ENCODE measurements at places on chromosomes 3 and 15. TPM values are rescaled to one million over a fixed set of nuclear protein-coding genes. Genes with fewer than 3 reads are reported as not detected.

LEKR1 gene
- 0.06 TPM for total RNA-seq

WDR93 gene
- total RNA-seq, result not detected

DNA sequence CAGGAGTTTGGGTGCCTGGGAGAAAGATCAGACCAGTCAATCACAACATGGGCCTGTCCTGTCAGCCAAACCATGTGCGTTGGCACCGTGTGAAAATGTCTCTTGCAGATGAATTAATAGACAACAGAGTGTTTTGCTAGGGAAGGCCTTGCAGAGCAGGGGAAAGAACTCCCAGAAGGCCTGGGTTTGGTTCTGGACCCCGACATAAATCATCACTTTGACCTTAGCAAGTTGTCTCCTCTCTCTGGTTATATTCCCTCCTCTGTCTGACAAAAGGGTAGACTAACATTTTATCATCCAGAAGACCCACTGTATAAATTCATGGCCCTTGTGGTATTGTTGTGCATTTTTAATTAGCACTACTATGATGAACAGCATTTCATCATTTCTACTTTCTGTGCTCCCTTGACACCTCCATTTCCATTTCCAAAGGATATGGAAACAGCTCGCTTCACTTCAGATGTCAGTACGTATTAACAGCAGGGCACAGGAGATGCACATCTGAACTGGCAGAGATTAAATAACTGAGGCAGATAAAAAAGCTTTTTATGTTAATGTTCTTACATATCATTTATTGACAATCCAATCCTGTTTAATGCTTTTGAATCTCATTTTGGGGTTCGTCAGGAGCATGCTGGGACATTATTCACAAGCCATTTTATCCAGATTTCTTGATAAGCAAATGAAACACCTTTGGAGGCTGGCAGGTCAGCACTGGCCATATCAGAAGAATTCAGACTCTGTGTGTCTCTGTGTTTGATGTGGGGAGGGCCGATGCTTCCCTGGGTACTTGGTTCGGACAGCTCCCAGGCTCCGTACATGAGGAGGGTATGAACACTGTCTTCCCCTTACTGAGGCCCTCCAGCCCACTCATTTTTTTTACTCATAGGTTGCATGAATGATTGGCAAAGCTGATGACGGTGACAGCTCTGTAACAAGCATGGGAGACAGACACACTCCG is 28.2 kb upstream of the IL12A start:
- DNase-seq, result no peak

DNA sequence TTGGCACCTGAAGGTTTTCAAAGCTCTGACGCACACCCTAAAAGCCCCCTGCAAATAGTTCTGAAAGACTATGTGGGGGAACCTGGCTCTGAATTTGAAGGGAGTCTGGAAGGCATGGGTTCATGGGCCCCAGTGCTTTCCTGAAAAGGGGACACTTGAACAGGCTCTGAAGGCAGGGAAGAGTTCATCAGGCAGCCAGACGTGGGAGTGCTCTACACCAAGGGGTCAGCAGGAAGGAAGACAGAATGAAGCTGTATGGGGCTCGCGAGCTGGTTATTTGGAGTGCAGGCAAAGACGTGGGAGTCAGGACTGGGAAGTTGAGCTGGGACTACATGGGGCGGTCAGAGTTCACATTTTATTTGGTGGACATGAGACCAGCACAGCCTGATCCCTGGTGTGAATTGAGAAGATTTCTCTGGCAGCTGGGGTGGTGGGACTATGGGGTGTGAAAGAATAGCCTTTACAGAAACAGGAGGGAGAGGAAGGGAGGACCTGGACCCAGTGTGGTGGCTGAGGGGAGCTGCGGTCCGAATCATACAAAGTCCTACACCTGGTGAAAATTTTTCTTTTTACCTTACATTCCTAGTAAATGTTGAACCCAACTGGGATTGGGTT is 12.6 kb downstream of the ABHD6 start:
- no peak for DNase-seq

GP9 gene
- total RNA-seq, result not detected

DNA sequence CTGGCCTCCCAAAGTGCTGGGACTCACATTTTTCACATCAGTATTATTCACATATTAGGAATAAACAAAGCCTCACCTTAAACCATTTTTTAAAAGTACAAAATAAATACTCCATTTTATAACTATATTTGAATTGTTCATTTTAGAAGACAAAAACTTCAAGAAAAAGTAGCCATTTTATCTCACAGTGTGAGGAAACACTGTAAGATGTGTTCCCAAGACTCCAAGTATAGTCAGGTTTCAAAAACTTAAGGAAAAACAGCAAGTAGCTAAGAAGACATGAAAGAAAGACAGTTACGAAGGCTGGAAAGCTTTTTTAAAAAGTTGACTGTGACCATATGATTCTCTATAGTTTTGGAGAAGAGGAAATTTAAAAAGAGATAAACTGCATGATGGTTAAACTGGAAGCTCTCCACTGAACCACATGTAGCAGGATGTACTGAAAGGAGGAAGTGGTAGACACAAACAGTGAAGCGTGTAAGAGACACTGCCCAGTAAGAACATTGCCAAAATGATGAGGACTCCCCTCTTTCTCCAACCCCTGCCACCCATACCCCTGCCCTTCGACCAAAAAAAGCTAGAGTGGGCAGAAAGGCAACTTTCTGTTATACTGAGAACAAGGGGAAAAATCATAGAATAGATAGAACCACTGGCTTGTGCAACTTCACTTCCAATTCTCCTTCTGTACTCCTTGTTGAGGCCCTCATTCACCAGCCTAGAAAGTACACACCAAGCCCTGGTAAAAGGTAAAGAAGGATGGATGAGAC is 6.2 kb upstream of the TMF1 start:
- DNase-seq, result no peak

- no peak for DNase-seq
Measured at GRCh38 chr15:99717161-99718009, 15.9 kb downstream of the LYSMD4 start.

DNA sequence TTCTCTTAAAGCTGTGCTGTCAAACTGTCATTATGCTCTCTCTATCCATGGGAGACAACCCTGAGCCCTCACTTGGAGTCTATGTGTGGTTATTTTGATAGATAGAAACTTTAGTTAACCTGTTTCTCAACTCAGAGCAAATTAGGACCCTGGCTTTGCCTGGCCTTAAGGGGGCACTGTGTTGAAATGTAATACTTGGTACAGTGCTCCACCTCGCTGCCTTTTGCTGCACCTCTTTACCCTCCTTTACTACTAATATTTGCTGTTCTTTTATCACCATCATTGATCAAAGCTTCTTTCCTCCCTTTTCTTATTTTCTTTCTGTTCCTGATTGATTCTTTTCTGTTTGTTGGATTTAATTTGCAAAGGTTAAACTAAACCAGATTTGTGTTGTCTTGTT is 34.3 kb downstream of the STT3B start:
- no peak for DNase-seq

DNA sequence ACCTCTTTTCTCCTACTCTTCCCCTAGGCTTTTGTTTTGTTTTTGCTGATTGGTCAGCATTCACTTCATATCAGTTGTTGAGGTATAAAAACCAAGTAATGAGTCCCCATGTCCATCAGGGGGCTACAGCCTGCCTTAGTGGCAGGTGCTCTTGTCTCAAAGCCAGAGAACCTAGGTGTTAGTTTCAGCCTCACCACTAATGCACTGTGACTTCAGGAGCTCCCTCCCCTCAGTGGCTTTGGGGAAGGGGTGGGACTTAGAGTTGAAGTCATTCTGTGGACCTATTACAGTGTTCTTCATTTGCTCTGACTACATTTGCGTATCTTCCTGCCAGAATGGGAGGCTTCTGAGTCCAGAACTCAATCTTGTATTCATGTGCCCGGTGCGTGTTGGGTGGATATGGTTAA is 41.6 kb downstream of the NR2C2 start:
- DNase-seq, result no peak

CPLX3 gene
- total RNA-seq, result not detected

GRCh38 chr3:84175449-84175848 is 783.3 kb upstream of the CADM2 start:
- DNase-seq, result no peak

BMF gene
- 4.6 TPM for total RNA-seq

- DNase-seq, result no peak
Measured at GRCh38 chr15:63586790-63587189, 10.4 kb upstream of the FBXL22 start.

CDHR4 gene
- not detected for total RNA-seq

RHO gene
- total RNA-seq, result not detected

RPL4 gene
- total RNA-seq, result 5,028 TPM

DNA sequence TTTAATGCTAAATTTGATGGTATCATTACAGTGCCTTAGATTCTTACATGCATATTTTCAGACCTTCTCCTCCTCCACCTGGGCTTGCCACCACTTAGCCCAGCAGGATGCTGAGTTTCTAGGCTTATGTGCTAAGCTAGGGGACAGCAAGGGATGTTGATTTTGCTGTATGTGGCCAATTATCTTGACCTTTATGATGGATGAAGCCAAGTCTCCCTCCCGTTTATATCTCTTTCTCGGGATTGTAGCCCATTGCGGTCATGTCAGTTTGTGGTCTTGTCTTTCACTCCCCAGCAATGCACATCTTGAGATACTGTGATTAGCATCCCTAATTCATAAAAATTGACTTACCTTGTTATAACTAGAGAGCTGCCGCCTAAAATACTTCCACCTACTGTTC is 278.7 kb upstream of the SOX2 start:
- no peak for DNase-seq

DNA sequence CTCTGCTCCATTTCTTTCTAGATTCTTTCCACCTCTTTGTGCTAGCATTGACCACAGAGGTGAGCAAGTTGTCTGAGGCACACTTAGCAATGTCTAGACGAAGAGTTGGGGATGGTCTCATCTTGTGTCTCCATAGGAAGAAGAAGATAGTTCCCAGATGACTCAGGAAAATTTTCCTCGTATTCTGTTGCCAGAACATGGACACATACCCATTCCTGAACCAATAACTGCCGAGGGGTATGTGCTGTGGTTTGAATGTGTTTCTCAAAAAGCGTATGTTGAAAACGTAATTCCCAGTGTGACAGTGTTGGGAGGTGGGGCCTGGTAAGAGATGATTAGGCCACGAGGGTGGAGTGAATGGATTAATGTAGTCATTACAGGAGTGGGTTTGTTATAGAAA is 107.5 kb upstream of the GALNT15 start:
- DNase-seq, result no peak

GRCh38 chr3:152459118-152459515 is 190.4 kb downstream of the MBNL1 start:
- no peak for DNase-seq

DNA sequence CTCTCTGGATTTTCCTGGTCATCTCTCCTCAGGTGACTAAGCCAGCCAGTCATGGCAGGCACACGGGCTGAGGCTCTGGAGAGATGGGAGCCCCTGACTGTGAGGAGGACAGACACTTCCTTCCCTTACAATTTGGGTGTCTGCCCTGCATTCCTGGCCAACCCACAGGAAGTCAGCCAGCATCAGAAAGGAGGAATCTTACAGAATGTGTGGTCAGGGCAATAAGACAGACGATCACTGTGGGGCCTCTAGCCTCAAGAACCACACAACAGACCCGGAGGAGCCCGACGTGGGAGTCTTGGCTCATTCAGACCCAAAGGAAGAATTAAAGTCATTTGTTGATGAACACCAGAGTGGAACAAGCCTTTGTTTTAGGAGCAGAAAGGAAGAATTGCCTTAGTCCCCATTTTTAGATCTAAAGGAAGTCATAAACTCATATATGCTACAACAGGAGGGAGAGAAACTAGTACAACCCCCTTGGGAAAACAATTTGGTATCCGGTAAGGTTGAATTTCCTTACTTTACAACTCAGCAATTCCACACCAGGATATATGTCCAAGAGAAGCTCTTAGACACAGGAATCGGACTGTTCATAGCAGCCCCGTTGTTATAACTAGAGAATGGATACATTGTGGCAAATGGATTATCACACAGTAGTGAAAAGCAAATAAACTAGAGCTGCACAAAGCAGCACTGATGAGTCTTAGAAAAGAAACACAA is 62.2 kb downstream of the ABTB1 start:
- DNase-seq, result no peak

GRCh38 chr3:197376020-197376419 is 77.6 kb upstream of the DLG1 start:
- DNase-seq, result no peak

- DNase-seq, result no peak
Measured at GRCh38 chr3:55801068-55801467, 314.0 kb upstream of the WNT5A start.

DNA sequence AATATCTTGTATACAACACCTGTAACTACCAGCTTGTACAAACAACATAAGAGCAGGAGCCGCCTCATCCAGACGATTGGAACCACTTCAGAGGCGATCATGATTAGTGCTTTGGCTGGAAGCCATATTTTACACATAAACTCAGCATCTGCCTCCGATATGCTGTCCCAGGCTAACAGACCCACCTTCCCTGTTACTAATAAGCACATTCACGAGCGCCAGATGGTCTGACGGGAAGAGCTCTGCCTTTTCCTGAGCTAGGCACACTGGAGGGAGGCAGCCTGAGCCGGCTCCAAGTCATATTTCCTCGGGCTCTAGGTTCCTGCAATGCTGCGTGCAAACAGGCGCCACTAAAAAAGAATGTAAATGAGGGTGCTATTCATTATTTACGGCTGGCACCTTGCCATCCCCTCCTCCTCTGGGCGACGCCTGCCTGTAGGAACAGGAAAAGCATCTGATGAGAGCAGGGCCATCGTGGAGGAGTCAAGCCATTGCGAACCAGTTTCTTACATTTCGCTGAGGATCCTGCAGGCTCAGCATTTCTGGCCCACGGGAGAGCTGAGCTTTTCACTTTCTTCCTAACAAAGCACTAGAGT is 98.2 kb downstream of the ANXA2 start:
- no peak for DNase-seq

ECE2 gene
- not detected for total RNA-seq

GRCh38 chr3:187292181-187292580 is 644 bp upstream of the MASP1 start:
- DNase-seq, result no peak

- no peak for DNase-seq
Measured at GRCh38 chr15:25600751-25601150, 161.9 kb upstream of the UBE3A start.

ARGFX gene
- not detected for total RNA-seq

- no peak for DNase-seq
Measured at GRCh38 chr3:138842483-138843188, 7.9 kb upstream of the PIK3CB start.

NDUFAF3 gene
- 280 TPM for total RNA-seq

ATP2C1 gene
- 104 TPM for total RNA-seq

LMAN1L gene
- total RNA-seq, result not detected

DNA sequence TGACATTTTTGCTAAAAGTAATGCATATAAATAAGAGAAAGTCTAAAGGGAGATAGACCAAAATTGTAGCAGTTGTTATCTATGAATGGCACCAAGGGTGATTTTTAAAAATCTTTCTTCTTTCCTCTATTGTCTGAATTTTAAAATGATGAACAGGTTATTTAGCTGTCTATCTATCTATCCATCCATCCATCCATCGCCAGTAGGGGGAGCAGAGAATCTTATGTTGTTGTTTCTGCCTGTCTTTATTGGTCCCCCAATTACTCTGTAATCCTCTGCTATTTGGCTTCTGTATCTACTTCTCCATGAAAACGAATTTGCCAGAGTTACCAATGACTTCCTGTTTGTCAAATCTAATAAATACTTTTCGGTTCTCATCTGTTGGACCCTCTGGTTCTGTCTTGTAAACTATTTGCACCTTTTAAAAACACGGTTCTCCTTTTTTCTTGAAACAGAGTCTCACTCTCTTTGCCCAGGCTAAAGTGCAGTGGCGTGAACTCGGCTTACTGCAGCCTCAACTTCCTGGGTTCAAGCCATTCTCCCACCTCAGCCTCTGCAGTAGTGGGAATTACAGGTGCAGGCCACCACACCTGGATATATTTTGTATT is 86.0 kb downstream of the ECT2 start:
- no peak for DNase-seq
